ENCODE measurements at places on chromosomes 16 and 17.
A peak's percentile ranks its signal among the peaks of the same experiment; 100 is the strongest.

DNA sequence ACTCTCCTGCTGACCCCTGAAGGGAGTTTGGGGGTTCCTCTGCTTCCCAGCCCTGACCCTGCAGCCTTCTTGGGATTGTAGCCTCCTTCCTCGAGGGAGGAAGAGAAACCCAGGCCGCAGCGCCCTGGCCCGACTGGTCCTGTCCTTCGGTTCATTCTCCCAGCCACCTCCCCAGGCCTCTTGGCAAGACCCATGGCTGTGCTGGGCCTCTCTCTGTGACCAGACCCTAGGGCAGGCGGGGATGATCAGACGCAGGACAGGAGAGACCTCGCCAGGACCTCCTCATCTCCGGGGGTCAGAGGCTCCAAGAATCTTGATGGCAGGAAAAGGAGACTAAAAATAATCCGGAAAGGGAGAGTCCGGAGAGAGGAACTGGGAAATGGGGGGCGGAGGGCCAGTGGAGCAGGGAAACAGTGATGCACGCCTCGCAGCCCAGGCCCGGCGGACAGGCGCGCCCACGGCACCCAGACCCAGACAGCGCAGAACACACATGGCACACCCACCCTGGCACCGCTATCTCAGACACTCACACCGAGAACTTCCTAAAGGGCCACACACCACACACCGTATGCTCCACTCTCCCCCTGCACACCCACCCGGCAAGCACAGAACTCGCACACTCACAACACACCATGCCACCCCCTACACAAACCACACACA is 1.2 kb downstream of the ARHGEF15 start:
- DNase-seq: no peak

GRCh38 chr17:82213251-82214011 is 789 bp upstream of the CCDC57 start:
- no peak for DNase-seq

DNA sequence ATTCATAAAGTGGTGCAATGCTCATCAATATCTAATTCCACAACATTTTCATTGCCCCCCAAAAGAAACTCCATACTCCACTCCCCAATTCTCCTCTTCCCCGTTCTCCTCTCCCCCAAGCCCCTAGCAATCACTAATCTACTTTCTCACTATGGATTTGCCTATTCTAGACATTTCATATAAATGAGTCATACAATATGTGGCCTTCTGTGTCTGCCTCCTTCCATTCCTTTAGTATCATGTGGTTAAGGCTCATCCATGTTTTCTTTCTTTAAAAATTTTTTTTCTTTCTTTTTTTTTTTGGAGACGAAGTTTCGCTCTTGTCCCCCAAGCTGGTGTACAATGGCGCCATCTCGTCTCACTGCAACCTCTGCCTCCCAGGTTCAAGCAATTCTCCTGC is 56.3 kb upstream of the HAS3 start:
- no peak for DNase-seq

DNA sequence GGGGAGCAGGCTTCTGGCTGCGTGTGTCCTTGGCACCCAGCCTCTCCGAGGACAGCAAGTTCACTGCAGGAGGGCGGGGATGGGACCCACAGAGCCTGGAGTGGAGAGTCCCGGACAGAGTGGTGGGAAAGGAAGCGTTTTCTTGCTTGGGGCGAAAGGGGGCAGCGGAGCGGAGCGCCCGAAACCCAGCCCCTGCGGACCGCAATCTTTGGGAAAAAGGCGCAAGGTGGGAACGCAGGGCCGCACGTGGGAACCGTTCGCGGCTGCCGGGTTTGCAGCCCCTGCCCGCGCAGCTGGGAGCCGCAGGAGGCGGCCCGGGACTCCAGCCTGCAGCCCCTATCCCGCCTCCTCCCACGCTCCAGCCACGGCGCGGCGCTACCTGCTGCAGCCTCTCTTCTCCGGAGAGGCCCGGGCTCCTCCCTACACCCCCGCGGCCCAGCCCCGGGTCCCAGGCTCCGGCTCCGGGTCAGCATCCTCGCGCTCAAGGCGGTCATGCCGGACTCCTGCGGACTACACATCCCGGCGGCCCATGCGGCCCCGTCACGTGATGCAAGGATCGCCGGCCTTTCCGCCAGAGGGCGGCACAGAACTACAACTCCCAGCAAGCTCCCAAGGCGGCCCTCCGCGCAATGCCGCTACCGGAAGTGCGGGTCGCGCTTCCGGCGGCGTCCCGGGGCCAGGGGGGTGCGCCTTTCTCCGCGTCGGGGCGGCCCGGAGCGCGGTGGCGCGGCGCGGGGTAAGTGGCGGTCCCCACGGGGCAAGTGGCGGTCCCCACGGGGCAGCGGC is at the start of the genes NTHL1 and TSC2:
NTHL1 (minus strand) TSS at position 505 of the 786 bp plus-strand sequence; CDS start at position 494, 11 bp downstream.
TSC2 (plus strand) TSS at position 656 of the 786 bp plus-strand sequence. CDS start 631 bp downstream, outside the sequence.
- DNase-seq: peak; percentile 98

DNA sequence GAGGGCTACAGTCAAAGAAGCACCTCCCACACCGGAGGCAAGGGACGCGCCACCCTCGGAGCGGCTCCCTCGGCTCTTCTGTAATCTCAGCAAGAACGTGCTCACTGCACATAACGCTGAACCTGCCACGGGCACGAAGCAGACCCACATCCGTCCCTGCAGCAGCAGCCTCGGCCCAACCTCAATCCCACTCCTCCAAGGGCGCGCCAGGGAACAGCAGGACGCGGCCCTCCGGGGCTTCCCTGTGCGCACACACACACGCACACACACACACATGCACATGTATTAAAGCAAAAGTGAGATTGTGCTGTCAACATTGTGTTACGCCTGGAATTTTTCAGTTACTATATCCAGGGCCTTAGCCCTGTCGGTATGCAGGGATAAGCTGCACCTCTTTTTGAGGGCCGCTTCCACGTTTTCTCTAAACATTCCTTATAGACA is 54.0 kb downstream of the TBC1D16 start:
- no peak for DNase-seq

DNA sequence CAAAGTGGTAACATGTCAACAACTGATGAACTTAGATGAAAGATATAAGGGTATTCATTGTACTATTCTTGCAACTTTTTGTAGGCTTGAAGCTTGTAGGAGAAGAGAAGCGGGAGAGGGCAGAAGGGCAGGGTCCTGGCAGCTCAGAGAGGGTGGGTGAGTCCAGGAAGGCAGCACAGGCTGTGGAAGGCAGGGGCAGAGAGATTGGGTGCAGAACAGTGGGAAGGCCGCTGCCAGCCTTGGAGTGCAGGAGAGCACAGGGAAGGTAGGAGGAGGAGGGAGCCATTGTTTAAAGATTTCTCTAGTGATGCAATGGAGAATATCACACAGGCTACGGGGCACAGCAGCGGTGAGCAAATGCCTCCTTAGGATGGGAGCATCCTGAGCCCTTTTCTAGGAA is 104.3 kb downstream of the N4BP1 start:
- DNase-seq: no peak

DNA sequence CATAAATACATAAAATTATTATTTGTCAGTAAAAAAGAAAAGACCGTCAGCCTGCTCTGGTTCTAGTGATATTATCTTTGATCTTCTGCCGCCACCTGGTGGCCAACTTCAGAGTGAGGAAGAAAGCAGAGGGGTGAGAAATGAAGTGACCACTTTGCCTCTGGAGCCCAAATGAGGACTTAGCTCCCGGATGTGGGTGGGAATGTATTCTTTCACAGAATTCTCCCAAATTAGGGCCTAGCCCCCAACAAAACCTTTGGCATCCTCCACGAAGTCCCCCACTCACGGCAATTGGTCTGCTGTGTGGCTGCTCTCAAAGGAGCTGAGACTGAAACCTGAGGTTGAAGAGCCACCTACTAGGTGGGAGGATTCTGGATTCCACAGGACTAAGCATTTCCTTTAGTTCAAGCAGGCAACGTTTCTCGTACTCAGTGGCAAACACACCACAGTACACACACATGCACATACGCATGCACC is 4.9 kb upstream of the ZNF267 start:
- peak; percentile 83 for DNase-seq

GRCh38 chr16:5971924-5972323 is 874.3 kb upstream of the EEF2KMT start:
- DNase-seq: no peak

GRCh38 chr17:65514541-65514940 is 46.9 kb downstream of the AXIN2 start:
- no peak for DNase-seq

DNA sequence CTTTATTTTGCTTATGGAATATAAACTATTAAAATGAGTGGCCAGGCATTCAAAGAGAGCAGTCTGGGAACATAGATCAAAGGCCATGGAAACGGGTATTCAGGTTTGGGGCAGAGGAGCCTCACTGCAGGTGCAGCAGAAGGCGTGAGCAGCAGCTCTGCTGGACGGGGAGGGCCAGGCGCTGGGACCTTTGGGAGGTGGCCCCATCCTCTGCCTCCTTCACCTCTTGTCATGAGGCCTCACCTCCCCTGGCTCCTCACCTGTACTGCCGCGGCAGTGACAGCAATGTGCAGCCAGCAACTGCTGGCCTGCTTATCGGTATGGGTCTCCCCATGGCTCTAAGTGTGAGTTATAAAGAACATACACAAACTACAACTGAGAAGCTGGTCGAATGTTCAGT is 109.4 kb downstream of the CDK5R1 start:
- no peak for DNase-seq

DNA sequence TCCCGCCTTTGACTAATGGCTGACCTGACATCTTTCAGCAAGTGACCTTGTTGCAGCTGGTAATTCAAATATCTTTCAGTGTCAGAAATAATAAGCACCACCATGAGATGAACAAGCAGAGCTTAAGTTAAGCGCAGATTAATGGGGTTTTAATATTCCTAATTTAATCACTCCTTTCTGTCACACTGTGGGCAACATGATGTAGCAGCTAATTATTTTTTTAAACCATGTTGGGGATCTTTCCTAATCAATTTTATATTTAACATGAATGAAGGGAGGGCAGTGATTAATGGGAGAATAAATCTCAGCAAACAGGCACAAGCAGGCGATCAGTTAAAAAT is 353.6 kb upstream of the TNRC6C start:
- no peak for DNase-seq

- peak; percentile 93 for DNase-seq
Measured at GRCh38 chr17:42519546-42520491, 16.2 kb upstream of the NAGLU start.

- DNase-seq: no peak
Measured at GRCh38 chr17:17385491-17385890, 82.3 kb downstream of the NT5M start.

DNA sequence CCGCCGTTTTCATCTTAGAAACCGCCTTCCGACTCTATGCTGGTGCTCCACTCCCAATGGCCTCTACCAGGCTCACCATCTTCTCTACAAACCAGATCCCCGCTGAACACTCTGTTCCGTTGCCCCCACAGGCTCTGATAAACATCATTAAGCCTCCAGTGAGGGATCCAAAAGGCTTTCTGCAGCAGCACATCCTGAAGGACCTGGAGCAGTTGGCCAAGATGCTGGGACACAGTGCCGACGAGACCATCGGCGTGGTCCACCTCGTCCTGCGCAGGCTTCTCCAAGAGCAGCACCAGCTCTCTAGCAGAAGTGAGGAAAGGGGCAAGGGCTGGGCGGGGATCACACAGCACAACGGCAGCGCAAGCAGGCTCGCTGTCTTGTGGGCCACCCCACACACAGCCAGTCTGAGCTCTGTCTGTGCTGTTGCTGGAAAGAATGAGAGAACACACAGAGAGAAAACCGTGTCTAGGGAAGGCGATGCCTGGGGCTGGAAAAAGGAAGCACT is 33.5 kb upstream of the ENDOV start:
- DNase-seq: peak; percentile 42

DNA sequence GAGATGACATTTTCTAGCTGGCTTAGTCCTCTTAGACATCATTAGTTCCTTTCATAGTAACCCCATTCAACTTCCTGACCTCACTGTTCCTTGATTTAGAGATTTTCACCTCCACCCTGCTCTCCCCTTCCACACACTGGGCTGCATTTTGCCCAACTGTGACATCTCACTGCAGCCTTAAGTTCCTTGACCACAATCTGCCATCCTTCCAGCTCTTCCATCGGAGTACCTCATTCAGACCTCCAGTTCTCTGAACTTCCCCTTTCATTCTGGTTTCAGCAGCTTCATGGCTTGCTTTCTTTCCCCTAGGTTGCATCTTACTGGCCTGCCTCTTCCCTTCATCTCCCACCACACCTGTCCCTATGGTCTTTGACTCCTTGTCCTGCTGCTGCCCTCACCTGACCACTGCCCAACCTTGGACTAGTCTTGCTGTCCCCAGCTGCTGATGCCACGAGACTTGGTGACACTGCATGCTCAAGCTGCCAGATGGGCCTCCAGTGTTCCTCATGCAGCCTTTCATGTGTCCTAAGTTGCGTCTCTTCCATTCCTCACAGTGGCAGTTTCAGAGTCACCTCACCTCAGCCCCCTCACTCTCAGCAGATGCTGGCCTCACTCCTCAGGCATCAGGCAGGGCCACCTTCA is 40.8 kb downstream of the NUP88 start:
- DNase-seq: no peak

- DNase-seq: no peak
Measured at GRCh38 chr17:15884731-15885130, 60.2 kb upstream of the ADORA2B start.

- no peak for DNase-seq
Measured at GRCh38 chr17:38562903-38563302, 42.8 kb downstream of the SRCIN1 start.

- no peak for DNase-seq
Measured at GRCh38 chr16:79067600-79067999, 532.9 kb downstream of the MAF start.

DNA sequence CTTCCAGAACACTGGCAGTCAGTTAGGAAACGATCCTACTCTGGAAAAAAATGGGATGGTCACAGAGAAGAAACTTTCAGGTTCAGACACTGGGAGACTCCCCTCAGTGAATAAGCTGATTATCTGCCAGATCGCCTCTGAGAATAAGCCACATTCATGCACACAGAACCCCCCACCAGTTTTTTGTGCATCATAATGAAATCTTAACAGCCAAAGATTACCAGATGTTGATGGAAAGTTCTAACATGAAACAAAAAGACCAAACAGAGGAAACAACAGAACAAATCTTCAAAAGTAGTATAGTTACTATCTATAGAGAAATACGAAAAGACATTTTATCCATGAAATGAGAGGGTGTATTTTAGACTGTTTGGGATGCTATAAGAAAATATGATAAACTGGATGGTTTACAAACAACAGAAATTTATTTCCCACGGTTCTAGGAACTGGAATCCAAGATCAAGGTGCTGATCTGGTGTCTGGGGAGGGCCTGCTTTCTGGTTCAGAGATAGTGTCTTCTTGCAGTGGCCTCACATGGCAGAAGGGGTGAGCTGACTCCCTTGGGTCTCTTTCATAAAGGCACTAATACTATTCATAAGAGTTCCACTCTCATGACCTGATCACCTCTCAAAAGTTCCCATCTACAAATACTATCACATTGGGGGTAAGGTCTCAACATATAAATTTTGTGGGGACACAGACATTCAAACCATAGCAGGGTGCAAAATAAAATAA is 8.0 kb upstream of the AMZ2 start:
- DNase-seq: no peak

GRCh38 chr16:5175266-5175665 is 77.7 kb upstream of the EEF2KMT start:
- DNase-seq: no peak

GRCh38 chr17:27496005-27496404 is 39.8 kb downstream of the KSR1 start:
- no peak for DNase-seq
